Kidney glomerular epithelial cell (primary cell): ENCODE measurements at places on chromosomes 12 and 14.
A peak's percentile ranks its signal among the peaks of the same experiment; 100 is the strongest.

DNA sequence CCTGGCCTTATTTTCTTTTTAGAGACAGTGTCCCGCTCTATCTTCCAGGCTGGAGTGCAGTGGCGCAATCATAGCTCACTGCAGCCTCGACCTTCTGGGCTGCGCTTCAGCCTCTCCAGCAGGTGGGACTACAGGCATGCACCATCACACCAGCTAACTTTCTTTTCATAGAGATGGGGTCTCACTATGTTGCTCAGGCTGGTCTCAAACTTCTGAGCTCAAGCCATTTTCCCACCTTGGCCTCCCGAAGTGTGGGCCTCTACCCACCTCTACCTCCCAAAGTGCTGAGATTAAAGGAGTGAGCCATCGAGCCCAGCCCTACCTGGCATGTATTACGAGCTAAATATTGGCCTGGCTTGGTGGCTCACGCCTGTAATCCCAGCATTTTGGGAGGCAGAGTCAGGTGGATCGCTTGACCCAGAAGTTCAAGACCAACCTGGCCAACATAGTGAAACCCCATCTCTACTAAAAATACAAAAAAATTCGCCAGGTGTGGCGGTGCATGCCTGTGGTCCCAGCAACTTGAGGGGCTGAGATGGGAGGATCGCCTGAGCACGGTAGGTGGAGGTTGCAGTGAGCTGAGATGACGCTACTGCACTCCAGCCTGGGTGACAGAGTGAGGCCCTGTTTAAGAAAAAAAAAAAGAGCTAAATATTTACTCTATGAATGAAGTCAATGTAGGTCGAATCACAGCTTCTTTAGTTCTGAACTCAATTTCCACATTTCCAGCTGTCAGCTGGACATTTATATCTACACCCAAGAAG is 7.6 kb upstream of the RILPL1 start:
- no peak for DNase-seq

- DNase-seq: peak; percentile 52
These were observed 156.7 kb downstream of the TMTC3 start for GRCh38 chr12:88298761-88299242.

DNA sequence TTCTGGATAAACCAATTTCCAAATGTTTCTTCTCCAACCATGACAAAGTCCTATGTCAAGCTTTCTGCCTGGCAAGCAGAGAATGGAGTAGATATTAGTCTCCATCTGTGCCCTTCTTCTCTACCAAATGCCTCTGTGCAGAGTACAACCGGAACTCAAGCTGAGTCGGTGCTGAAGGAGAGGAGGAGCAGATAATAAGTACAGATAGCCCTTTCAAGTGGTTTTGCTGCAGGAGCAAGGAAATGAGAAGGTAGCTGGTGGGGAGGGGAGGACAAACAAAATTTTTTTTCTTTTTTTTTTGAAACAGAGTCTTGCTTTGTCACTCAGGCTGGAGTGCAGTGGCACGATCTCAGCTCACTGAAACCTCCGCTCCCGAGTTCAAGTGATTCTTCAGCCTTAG is 14.2 kb upstream of the HELB start:
- no peak for DNase-seq

GRCh38 chr12:126663304-126664094 is 1598.3 kb downstream of the AACS start:
- no peak for DNase-seq

- DNase-seq: no peak
These were observed 47.9 kb upstream of the KCNC2 start for GRCh38 chr12:75257510-75257909.

- no peak for DNase-seq
These were observed 40.2 kb upstream of the CHST11 start for GRCh38 chr12:104416585-104416984.

DNA sequence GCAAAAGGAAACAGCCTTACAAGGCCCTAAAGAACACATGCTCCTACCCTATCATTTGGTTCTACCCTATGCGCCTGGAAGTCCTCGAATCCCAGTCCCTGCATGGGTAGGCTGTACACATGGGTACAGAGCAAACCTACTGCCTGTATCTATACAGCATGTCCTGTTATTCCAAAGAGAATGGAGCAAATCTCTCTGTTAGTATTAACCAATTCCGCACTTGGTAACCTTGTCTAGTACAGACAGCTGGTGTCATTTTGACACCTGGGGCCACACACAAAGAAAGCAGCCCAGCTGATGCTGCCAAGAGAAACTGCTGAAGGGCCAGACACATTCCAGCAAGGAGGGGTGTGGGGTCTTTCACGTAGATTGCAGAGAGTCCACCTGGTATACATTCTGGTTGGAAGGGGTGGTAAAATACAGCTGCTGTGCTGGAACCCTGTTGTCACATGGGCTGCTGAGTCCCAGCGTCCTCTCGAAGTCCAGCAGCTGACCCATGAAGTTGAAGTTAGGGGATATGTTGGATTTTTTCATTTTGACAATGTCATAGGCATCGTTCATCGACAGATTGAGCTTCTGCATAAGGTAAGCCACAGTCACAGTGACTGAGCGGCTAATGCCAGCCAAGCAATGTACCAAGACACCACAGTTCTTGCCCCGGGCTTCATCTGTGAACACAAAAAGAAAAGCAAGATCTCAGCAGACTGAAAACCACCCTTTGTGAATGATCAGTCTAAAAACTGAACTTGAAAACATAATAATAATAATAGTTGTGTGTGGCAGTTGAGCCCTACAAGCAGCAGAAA is 3.2 kb downstream of the DUSP6 start:
- no peak for DNase-seq

GRCh38 chr12:112908548-112908947 is 1.8 kb downstream of the OAS1 start:
- DNase-seq: no peak

DNA sequence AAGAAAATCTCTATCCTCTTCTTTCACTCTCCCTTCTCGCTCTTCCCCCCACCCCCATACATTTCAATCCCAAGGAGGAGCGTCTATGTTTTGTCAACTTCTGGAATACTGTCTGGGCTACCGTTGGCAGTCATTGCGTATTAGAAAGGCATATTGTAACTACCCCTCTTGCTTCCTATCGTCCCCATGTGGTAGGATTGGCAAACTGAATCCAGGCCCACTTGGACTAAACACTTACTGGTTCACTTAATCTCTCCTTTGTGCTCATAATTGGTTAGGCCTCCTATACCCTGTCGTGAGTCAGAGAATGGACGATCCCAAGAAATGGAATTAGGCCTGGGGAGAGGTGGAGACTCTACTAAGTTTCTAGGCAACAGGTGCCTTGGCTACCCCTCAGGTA is 68.8 kb upstream of the SLC8A3 start:
- DNase-seq: no peak

DNA sequence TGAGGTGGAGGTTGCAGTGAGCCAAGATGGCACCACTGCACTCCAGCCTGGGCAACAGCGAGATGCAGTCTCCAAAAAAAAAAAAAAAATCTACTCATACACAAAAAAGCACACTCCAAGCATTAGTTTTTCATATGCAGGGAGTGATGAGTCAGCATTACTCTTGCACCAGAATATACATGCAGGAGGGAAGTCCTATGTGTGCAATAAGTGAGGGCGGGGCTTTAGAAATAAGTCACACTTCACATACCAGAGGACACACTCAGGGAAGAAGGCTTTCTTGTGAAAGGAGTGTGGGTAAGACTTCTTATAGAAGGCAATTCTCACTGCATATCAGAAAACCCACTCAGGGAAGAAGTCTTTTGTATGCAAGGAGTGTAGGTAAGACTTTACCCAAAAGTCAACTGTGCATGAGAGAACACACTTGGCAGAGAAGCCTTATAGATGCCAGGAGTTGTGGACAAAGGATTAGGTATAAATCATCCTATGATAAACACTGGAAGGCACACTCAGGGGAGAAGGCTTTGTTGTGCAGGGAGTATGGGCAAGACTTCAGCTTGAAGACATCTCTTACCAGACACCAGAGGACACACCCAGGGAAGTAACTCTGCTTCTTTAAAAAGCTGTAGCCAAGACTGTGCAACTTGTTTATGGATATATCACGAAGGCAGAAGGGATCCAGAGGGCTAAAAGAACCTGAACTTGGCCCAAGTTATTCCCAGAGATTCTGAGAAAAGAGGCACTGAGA is 50.5 kb downstream of the ATF7 start:
- no peak for DNase-seq
